Caki2 (cell line): ENCODE measurements at places on chromosomes 7 and 10. TPM values are rescaled to one million over a fixed set of nuclear protein-coding genes. Genes with fewer than 3 reads are reported as not detected.

- DNase-seq, result no peak
Observed at GRCh38 chr10:123034332-123034731, 25.5 kb downstream of the ACADSB start.

DNA sequence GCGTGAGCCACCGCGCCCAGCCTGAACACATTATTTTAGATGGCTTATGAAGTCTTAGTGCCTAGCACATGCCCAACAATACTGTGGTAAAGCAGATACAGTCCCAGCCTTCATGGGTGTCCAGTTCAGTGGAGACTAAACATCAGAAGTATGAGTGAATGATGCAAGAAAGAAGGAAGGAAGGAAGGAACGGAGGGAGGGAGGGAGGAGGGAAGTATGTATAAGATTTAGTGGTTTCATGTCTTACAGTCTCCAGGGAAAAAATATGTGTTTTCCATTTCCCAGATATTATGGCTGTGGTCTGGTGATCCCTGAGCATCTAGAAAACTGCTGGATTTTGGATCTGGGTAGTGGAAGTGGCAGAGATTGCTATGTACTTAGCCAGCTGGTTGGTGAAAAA, 2.9 kb downstream of the AS3MT start:
- no peak for DNase-seq

TLX1 gene
- total RNA-seq, result not detected in 2 replicates

GRCh38 chr7:18235819-18236218, 208.2 kb upstream of the PRPS1L1 start:
- no peak for DNase-seq
